RWPE1 (cell line): ENCODE measurements at places on chromosomes 4 and X.
A peak's percentile ranks its signal among the peaks of the same experiment; 100 is the strongest.

DNA sequence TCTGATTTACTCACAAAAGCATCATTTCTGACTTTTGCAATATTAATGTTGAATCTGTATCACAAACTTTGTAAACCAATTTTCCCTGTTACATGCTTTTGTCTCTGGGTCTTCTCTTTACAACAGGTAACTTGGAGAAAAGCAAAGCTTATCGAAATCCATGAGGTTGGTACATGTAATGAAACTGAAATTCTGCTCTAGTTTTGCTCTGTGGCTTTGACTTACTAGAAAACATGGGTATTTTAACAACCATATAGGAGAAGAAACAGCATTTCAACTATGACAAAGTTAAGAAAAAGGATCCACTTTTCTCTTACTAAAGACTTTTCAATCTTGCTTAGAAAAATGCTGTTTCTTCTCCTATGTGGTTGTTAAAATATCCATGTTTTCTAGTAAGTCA lies 645.8 kb downstream of the STIM2 start:
- DNase-seq, result no peak

GRCh38 chr4:181755846-181756245 lies 487.4 kb upstream of the TENM3 start:
- no peak for DNase-seq

GRCh38 chr4:72577211-72577610 lies 8.2 kb upstream of the ADAMTS3 start:
- DNase-seq, result no peak

GRCh38 chr4:139847602-139848001 lies 182.0 kb downstream of the MGST2 start:
- DNase-seq, result no peak

- DNase-seq, result no peak
These were observed 13.8 kb downstream of the ATP10D start for GRCh38 chr4:47498899-47499298.

DNA sequence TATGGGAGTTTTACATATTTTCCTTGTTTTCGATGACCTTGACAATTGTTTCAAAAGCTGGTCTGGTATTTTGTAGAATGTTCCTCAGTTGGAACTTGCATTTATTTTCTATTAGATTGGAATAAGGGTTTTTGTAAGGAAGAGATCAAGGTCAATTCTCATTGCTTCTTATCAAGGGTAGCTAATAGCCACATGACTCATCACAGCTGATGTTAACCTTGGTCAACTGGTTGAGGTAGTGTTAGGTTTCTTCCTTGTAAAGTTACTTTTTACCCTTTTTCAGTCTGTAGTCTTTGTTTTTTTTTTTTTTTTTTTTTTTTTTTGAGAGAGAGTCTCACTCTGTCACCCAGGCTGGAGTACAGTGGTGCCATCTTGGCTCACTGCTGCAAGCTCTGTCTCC lies 257.2 kb downstream of the SNCA start:
- DNase-seq, result no peak

DNA sequence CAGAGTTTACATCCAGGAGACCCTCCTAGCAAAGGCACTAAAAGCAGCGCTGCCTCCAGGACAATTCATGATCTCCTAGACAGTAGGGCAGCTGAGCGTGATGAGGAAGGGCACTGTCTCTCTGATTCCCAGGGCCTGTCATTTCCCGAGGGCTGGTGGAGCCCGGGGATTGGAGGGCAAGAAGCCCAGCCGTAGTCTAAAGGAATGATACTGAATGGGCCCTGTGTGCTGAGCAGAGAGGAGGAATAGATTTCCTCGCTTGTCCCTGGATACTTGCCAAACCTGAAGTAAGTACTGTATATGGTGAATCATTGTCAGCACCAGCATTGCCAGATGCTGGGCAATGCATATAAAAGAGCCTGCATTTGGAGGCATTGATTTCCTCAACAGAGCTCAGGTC lies 88.0 kb upstream of the SLITRK2 start:
- peak; percentile 5 for DNase-seq

GRCh38 chrX:27996132-27996531 lies 14.9 kb upstream of the DCAF8L1 start:
- no peak for DNase-seq

- DNase-seq, result no peak
These were observed 20.8 kb upstream of the MANBA start for GRCh38 chr4:102781570-102781969.

DNA sequence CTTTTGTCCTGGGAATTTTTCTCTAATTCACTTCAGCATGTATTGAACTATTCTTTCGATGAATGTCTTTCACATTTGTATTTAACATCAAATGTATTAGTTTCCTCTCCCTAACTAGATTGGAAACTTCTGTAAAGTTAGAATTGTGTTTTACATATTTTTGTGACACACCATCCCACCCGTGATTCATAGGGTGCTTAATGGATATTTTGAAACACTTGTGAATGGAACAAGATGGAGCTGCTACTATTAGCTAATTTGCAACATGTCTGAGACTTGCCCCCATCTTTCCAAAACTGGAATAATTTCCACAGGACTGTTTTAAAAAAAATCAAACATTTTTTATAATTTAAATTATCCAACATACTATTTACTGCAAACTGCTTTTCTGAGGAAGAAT lies 30.2 kb upstream of the GNPDA2 start:
- DNase-seq, result no peak

GRCh38 chr4:153274967-153275366 lies 69.5 kb upstream of the MND1 start:
- DNase-seq, result no peak

GRCh38 chrX:13485167-13485566 lies 84.2 kb upstream of the EGFL6 start:
- DNase-seq, result peak; percentile 20

DNA sequence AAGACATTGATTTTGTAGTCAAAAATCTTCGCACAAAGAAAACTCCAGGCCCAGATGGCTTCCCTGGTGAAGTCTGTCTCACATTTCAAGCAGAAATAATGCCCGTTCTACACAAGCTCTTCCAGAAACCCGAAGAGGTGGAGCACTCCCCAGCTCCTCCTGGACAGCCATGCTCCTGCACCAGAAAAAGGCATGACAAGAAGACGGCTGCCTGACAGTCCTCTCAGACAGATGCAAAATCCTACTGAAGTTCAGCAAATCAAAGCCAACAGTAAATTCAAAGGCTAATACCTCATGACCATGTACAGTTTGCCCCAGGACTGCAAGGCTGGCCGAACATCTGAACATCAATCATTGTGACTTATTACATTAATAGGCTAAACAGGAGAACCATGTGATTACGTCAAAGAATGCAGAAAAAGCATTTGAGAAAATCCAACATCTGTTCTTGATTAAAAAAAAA lies 30.8 kb upstream of the MXD4 start:
- DNase-seq, result no peak

- no peak for DNase-seq
These were observed 240.7 kb downstream of the IQCM start for GRCh38 chr4:149574971-149575370.

DNA sequence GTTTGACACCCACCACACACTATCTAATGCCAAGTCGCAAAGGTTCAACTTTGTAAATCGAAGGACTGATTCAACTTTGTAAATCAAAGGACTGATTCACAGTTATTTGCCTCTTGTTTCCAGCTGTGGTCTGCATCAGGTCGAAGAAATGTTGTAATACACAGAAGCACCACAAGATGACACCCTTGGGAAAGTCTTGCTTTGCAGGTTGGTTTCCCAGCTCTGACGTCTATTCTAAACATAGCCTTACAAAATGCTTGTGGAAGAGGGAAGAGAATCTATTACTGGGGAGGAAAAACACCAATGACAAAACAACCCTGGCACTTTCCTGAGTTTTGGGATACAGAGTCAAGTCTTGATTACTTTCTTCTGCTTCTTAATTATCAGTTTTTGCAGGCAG lies 35.3 kb downstream of the SUPT20HL1 start:
- peak; percentile 40 for DNase-seq

DNA sequence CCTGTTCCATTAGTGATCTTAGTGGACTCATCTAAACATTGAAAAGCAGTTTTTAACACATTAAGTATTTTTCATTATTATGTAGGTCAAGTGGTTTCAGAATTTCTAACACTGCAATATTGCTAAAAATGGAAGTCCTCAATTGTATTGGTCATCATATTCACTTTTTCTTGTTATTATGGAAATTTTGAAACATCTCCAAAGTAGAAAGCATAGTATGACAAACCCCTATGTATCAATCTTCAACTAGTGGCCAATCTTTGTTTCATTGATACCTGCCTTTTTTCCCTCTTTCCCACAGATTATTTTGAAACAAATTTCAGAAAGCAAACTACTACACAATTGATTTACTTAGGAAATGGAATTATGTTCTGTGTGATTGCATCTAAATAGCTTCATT lies 14.5 kb upstream of the ABCG2 start:
- DNase-seq, result no peak

DNA sequence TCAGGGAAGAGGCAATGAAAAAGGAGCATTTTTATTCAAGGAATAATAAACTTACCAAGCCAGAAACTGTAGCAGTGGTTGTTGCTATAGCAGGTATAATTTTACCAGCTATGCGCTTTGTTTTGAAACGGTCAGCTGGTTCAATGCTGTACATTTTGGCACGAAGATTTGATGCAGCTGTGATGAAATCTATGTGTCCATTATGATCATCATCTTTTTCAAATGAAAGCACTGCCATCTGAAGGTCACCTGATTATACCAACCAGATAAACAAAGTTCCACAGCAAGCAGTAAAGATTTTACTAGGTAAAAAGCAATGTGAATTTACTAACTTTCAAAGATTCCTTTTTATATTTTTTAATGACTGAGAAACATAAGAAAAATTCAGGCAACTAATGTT lies 66.4 kb downstream of the STAP1 start:
- no peak for DNase-seq

DNA sequence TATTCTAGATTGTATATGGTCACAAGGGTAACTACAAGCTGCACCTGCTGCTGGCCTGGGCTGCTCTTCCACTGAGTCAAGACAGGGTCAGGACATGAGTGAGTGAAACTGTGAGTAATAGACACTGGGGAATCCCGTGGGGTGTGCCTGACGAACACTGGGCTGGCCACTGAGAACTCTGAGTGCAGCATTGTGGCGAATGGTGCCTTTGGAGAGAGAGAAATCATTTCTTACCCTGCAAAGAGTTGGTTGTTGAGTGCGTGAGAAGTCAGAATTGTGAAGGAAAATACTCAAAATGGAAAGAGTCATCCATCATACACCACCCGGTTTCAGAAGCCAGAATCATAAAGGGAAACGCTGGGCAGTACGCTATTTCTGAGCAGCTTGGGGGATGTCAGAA lies 43.1 kb upstream of the LSM6 start:
- DNase-seq, result peak; percentile 5

DNA sequence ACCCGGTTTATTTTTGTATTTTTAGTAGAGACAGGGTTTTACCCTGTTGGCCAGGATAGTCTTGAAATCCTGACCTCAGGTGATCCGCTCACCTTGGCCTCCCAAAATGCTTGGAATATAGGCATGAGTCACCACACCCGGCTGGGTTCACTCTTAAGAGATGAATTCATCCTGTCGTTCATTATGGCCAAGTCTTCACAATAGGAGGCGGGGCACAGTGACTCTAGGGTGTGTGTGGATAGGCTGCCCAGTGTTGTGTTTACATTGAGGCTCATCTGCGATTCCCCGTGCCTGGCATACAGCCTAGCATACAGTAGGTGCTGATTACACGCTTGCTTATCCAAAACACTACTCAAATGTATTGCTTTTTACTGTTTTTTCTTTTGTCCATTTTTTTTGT lies 41.3 kb upstream of the IGFBP7 start:
- DNase-seq, result peak; percentile 65

DNA sequence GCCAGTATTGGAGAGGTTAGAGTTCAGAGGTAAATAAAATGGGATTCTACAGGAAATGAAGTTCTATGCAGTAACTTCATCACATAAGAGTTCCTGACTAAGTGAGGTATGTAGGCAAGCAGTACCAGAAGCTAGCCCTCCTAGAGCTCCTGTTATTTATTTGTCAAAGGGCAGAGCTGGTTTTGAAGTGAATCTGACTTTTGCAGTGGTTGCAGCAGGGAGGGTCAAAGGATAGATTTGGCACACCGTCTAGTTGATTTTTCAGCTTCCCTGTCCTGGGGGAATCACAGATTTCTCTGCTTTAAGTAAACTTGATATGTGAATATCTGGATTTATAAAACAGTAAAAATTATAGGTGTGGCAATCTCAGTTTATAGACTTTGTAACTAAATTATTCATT lies 130.7 kb downstream of the IL1RAPL2 start:
- no peak for DNase-seq

GRCh38 chr4:76504613-76505465 lies 69.8 kb downstream of the SHROOM3 start:
- peak; percentile 49 for DNase-seq

- DNase-seq, result no peak
These were observed 7.0 kb downstream of the NAT8L start for GRCh38 chr4:2066011-2066551.

DNA sequence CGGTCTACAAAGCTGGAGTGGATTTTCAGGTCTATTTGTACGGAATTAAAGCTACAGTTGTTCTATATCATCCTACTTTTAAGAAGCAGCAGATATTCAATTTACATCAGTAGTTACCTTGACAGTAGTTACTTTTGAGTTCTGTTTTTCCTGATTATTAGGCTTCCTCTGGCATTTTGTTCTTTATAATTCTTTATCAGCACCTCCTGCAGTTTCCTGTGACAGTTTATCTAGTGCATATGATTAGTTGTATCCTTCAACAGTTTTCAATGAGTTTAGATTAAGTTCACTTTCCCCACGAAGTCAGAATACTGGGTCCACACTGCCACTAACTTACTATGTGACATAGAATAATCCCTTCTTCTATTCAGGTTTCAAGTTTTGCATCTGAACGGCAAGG lies 71.7 kb downstream of the IDS start:
- DNase-seq, result no peak

DNA sequence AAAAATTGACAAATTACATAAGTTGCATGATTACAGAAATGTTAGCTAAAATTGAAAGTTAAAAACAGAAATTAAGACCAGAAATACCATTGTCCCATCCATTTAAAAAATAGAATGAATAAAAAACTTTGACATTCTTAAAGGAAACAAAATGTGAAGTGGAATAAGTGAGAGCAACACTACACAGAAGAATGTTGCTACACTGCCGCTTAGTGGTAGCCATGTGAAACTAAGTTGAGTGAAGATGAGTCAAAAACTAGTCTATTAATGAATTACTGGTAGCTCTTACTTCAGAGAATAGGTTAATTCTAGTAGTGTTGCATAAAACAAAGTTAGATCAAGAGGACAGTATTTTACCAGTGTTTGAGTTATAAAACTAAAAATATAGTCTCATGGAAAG lies 571.0 kb upstream of the KLHL4 start:
- peak; percentile 3 for DNase-seq

GRCh38 chr4:52604215-52604614 lies 54.9 kb downstream of the USP46 start:
- no peak for DNase-seq

DNA sequence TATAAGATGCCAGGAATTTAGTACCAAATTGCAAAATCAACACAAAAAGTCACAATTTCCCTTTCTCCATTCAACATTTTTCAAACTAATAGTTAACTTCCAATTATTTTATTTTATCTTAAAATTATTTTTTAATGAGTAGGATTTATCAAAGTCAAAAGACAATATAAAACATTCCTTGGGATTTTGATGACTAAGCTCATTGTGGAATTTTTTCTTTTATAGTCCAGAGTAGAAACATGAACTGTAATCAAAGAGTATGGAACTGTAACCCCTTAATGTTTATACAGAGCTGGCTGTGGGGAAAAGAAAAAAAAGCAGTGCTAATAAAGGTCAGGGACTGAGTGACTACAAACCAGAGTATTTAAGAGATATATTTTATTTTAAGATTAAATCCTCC lies 368.6 kb upstream of the CPXCR1 start:
- no peak for DNase-seq
